ENCODE measurements at places on chromosomes 3 and 15.

DNA sequence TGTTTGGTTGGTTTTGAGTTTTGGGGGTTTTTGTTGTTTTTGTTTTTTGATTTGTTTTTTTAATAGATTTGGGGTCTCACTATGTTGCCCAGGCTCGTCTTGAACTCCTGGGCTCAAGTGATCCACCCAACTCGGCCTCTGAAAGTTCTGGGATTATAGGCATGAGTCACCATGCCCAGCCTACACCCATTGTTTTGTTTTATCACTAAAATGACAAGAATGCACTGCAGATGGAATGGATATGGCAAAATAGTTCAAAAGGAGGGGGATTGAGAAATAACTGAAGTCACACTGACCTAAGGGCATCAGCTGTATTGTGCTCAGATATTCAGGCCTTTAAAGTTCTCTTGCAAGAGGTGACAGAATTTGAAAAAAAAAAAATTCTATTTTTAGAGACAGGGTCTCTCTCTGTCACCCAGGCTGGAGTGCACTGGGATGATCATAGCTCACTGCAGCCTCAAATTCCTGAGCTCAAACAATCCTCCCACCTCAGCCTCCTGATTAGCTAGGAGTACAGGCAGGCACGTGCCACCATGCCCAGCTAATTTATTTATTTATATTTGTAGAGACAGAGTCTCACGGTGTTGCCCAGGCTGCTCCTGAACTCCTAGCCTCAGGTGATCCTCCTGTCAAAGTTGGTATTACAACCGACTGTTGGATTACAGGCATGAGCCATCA lies 4.4 kb upstream of the RASA2 start:
- no peak for DNase-seq

DNA sequence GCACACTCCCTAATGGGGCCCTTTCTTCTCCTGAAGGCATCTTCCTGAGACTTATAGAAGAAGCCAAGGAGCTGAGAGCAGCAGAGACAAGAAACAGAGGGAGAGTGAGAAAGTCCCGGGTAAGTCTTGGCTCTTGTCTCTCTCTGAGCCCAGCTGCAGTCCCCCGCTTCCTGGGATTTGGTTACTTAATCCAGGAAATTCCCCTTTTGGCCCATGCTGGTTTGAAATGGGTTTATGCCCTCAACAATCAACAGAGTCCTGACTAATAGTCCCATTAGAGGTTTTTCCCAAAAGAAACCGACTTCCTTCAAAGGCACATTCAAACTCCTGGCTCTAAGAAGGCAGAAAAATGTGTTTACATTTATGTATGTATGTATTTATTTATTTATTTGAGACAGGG lies 22.0 kb downstream of the TMEM158 start:
- no peak for DNase-seq

DNA sequence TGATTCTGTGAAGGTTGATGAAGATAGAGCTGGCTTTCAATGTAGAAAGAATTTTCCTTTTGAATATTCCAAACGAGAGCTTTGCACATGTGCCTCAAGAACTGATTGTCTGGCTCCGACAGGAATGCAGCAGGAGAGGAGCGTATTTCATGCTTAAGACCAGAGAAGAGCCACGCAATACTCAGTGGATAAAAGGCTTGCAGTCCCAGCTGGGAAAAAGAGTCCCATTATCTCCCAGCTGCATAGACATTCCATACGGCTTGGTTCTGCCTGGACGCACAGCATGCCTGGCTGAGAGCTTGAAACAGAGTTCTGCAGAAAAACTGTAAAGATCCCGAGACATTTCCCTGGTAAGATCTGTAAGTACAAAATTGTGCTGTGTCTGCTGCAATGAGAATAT lies at the start of gene CNTN6:
TSS of gene CNTN6 (plus strand) at position 254 of the 400 bp plus-strand sequence. CDS start 54,985 bp downstream, outside the sequence.
- no peak for DNase-seq

DNA sequence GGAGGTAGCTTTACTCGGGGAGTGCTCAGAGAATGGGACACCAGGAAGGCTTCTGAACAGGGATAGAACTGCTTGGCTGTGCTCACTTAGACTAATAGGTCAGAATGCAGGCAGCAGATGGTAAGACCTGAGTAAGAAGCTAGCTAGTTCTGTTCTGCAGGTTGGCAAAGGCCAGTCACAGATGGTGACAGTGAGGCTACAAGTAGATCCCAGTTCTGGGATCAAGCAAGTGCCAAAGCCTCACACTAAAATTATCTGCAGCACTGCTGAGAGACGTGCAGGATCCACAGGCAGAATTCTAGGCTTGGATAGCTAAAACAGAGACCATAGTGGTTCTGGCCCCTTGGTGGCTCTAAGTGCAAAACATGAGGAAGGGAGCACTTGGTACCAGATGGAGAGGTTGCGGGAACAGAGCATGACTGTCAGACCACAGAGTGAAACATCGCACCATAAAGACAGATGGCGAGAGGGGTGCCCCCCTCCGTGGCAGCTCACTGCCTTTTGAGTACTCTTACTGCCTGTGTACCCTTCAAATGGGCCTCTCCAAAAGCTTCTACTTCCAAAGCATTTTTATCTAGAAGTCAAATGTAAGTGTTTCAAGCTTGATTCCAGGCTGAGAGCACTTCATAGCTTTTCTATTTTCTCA lies 3.6 kb upstream of the GLCE start:
- no peak for DNase-seq

DNA sequence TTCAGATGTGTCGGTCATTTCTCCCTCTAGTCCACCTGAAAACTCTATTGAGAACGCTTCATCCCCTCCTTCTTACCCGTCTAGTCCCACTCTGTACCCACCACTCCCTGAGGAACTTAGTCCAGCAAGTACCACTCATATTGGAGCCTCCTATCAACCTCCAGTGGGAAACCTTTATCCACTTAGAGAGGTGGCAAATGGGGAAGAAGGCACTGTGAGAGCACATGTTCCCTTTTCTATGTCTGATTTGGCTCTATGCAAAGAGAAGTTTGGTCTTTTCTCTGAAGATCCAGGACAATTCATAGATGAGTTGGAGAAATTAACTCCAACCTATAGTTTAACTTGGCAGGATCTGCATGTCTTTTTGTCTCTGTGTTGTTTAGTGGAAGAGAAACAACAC lies 17.0 kb upstream of the RPN1 start:
- DNase-seq, result no peak

DNA sequence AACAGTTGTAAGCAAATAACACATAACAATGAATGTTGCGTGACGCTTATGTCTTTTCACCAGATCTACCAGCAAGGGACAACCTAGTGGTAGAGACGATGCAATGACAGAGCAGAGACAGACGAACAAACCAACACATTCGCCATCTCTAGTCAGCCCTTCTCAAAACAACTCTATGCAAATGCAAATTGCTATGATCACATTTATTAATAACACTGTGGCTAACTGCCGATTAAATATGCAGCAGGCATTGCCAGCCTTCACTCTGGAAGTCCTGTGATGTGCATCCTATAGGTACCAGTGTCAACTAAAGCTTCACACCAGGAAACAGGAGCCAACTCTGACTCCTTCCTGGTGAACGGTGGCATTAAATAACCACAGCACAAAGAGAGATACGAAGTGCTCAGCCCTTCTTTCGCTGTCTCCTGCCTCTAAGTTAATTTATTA lies 94.2 kb downstream of the FOXP1 start:
- DNase-seq, result no peak

GRCh38 chr3:144413068-144413467 lies 441.4 kb downstream of the DIPK2A start:
- no peak for DNase-seq

DNA sequence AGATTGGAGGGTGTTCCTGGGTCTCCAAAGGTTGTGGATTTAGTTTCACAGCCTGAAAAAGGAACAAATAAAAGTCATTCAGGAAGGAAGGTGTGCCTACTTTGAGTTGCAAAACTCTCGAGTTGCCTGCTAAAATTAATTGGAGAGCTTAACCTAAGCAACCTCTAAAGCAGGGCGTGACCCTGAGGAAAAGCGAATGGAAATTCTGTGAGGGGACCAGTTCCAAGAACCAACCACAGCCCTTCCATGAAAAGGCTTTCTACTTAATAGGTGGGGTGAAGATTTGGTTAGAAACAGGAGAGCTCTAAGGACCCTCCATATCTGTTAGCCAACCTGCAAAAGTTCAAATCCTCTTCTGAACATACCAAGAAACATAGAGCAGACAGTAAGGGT lies 1.5 kb downstream of the CD80 start:
- DNase-seq, result no peak

DNA sequence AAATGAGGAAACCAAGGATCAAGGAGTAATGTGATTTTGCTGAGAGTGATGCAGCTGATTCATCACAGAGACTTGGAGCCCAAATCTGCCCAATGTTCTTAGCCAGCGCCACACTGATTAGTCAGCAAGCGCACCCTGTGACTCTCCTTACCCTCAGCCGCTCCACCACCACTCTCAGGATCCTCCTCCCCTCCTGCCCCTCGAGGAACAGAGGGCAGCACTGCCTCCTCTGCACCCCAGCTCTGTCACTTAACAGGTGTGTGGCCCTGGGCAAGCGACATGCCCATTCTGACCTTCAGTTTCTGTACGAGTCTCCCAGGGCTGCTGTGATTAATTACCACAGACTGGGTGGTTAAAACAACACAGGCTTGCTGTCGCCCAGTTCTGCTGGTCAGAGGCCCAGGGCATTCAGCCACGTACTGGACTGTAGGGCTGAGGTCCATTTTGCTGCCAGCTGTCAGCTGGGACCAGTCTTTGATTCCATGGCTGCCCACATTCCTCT lies 36.1 kb upstream of the HRH1 start:
- DNase-seq, result no peak

DNA sequence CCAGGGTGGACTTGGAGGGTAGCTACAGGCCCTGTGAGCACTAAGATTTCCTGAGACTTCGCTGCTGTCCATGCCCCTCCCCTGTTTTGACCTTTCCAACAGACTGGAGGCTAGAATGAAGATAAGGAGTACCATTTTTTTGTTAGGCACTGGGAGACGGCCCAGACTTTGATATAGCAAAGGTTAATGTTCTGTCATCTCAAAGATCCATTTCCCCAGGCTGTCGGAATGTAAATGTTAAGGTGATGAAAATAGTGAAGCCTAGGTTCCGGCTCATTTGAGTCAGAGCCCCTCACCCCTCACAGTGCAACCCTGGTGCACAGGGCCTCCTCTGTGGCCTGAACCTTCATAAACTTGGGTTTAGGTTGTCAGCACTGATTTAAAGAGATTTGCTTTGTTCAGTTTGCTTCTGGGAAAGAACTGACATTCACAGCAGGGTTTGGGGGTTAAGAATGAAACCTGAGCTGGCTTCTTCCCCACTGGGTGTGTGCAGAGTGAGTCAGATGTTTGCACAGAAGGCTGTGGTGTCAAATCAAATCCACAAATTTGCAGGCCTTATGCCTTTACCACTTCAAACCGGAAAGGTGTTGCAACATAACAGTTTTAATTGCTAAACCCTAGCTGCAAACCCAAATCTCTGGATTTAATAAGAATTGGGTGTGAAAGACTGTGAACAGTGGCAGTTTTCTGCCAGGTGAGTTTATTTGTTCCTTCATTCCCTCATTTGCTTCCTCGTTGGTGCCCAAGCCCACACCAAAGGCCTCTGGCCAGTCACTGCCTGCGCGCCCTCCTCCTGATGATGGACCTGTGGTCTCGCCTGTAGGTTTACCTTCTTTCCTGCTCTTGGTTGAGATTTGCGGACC lies 20.6 kb upstream of the KCTD6 start:
- DNase-seq, result peak; percentile 73

DNA sequence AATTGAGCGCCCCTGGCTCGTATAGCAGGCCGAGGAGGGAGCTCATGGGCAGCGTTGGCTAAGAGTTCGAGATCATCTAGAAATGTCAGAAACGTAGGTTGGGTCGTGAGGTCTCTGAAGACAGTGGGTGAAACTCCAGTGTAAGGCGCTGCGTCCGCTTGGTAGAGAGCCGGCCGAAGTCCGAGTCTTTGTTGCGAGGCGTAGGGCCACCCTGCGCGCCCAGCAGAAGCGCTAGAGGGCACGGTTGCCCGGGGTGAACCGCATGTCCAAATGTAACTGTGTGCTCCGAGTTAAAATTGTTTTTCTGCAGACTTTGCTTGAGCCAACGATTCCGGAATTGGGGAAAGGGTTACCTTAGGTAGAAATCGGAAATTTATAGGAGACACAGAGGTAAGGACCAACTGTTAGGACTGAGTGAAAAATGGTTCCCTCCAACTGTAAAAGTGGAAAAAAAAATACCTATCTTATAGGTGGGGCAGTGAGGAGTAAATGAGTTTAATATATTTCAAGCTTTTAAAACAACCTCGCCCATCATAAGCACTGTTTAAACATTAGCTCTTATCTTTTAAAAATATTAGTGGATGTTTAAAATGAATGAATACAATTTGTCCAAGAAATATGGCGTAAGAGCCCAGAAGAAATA lies 993 bp upstream of the SIAH2 start:
- DNase-seq, result peak; percentile 51

DNA sequence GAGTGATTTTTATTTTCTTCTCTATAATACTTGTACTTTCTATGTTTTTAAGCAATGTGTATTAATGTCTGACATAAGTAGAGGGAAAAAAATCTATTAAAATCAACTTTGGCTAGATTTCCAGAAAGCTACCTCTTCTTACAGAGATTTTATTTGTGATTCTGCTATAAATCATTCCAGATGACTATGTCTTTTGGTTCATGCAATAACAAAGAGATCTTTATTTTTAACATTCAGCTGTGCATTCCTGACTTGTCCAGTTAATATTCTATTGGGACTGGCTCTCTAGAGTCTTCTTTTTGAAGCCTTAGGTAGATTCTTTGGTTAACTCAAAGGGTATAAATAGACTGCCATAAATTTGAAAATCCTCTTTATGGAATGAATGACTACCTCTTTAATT lies 74.3 kb upstream of the ARPP21 start:
- no peak for DNase-seq

- no peak for DNase-seq
These were observed 348.2 kb downstream of the NAALADL2 start for GRCh38 chr3:175207361-175207760.

DNA sequence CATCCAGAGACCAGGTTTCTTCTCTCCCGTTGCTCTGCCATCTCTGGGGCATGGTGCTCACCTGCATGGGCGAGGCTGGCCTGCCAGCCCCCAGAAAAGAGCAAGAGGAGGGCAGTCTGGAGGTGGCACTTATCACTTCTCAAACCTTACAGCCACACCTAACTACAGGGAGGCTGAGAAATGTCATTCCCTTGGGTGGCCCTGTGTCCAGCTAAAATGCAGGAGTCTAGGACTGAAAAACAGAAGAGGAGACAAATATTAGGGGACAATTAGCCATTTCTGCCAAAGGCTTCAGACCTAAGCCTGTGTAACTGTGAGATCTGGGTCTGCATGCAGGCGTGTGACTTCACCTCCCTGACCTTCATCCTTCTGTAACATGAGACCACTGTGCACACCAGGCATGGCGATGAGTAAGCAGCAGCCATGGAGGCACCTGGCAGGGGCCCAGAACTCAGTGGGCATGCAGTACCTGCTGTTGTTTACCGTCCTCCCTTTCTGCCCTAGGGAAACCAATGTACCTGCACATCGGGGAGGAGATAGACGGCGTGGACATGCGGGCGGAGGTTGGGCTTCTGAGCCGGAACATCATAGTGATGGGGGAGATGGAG lies 83.4 kb downstream of the MESD start:
- DNase-seq, result no peak

DNA sequence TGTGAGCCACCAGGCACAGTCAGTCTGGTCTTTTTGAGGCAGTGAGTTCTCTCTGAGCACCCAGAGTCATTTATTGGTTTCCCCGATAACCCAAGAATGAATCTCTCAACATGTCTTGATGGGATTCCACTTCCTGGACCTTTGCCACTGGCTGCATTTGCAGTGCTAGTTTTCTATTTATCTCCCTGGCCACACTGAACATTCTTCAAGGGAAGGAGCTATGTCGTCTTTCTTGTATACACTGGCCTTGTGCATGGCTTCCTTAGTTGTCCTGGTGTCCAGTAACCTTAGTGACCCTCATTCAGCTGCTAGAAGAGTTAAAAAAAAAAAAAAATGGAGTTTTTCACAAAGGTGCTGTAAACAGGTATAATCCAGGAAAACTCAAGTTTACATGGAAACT lies 64.9 kb upstream of the CMTM7 start:
- no peak for DNase-seq

GRCh38 chr3:46853441-46854415 lies 9.5 kb downstream of the MYL3 start:
- DNase-seq, result peak; percentile 61

All from common myeloid progenitor, CD34-positive (primary cell).